ENCODE measurements at places on chromosomes 6 and 20.

DNA sequence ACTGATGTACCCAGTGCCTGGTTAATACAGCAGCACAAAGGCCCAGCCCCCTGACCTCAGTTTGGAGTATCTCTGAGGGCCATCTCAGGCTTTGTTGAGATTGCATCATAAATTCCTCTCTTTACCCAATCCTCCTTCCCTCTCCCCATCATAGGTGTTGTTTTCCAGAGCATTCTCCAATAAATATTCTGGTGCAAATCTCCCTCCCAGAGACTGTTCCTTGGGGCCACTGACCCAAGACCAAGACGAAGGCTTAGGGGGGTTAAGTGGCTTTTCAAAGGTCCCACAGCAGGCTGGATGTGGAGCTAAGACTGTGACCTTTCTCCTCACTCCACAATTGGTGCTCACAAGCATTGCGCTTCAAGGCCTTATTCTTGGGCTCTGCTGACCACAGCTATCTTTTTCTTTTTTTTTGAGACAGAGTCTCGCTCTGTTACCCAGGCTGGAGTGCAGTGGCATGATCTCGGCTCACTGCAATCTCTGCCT is 72.4 kb upstream of the ZMYND8 start:
- DNase-seq = no peak

- no peak for DNase-seq
These were observed 118.8 kb downstream of the CDH4 start for GRCh38 chr20:61370841-61371303.

DNA sequence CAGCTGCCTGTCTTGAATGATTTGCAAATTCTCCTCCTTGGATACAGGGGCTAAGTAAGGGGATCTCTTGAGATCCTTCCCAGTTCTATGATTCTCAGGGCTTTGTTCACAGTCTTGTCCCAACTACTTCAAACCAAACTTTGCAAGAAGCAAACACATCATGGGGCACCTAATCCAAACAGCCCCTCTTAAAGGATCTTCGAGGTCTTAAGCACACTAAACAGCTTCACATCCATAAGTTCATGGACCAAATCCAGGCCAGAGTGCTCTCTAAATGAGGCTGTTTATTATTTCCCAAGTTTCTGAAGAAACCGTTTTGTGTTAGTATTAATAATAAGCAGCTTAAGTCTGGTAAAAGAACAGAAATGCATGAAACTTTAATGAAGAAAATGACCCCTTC is 75.2 kb downstream of the KIF6 start:
- DNase-seq = no peak

- no peak for DNase-seq
These were observed 72.8 kb upstream of the SHLD1 start for GRCh38 chr20:5677389-5677788.

DNA sequence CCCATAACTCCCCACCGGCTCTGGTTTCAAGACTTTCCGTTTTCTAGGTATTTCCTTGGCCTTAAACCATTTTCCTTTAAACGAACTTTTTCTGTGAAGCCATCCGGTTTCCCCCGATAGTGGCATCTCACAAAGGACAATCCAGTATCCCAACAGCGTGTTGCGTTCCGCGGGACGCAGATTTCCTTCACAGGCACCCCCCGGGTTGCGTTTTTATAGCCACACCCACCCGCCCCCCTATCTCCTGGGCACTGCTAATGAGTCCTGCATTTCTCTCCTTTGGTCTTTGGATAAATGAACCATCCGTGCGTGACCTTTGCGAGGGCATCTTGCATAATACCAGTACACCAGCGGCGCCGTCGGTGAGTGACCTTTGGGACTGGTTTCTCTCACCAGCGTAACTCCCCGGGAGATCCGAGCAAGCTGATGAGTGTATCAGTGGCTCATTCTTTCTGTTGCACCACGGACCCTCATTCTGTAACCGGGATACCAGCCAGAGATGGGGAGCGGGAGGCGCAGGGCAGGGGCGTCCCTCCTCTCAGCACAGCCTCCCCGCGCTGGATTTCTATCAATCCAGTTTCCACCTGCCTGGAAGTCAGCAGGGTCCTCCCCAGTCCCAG is 586 bp upstream of the NQO2 start:
- DNase-seq = no peak

Measured in DMS 273 treated with DMSO at 0.1 percent for 48 hours (cell line).